ENCODE measurements at places on chromosomes 11 and 22.
A peak's percentile ranks its signal among the peaks of the same experiment; 100 is the strongest.

DNA sequence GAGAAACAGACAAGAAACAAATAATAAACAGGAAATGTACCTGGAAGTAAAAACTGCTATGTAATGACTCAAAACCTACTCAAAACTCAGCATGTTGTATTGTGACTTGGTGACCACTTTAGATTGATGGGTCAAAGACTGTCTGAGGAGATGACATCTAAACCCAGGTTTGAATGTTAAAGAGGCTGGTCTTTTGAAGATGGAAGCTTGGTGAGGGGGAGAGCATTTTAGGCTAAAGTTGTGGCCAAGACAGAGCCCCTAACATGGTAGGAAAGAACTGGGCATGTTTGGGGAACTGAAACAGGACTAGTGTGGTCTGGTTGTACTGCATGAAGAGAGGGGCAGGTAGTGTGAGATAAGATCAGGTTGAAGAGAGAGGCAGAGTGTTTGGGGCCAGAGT is 85.3 kb upstream of the MYO18B start:
- DNase-seq, result no peak

- DNase-seq, result no peak
These were observed 12.1 kb downstream of the YPEL4 start for GRCh38 chr11:57637626-57638004.

DNA sequence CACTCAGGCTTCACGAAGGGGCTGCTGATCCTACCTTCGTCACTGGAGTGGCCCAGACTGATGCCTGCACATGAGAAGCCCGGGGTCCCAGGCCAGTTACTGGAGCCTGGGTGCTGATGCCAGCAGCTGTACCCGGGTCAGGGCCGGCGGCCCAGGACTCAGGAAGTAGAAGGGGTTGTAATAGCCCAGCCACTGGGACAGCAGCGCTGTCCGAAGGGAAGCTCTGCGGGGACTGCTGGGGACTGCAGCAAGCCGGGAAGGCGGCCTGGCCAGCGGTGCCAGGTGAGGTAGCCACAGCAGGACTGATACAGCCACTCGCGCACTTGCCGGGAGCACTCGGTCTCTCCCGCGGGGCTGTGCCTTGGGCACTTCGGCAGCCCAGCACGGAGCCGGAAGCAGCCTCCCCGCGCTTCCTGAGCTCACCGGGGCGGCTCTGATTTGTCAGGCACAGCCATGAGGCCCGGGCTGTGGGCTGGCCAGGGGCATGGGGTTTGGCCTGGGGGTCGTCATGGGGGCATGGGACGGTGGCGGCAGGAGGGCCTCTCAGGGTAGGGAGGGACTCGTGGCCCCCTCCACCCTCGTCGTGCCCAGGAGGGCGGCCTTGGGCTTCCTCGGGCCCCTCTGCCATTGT is 13.9 kb upstream of the OR8K1 start:
- no peak for DNase-seq

GRCh38 chr22:50722048-50722701 is 15.8 kb upstream of the ACR start:
- DNase-seq, result no peak

- DNase-seq, result no peak
These were observed 100.3 kb downstream of the TSPAN18 start for GRCh38 chr11:44826922-44827643.

DNA sequence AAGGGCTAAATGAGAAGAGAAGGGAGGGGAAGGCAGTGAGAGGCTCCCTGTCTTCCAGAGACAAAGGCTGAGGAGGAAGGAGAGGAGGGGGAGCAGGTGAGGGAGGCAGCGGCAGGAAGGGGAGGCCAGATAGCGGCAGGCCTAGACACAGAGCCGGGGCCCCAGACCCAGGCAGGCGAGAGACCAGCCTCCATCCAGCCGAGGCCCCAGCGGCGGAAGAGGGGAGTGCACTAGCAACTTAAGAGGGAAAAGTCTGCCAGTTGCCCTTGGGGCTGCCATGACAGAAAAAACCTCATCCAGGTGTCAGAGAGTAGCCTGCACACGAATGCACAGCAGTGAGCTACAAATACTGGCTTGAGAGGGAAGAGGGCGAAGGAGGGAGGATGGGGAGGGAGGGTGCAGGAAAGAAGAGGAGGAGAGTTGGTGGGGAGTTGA is 46.7 kb downstream of the IGLL1 start:
- DNase-seq, result peak; percentile 65

DNA sequence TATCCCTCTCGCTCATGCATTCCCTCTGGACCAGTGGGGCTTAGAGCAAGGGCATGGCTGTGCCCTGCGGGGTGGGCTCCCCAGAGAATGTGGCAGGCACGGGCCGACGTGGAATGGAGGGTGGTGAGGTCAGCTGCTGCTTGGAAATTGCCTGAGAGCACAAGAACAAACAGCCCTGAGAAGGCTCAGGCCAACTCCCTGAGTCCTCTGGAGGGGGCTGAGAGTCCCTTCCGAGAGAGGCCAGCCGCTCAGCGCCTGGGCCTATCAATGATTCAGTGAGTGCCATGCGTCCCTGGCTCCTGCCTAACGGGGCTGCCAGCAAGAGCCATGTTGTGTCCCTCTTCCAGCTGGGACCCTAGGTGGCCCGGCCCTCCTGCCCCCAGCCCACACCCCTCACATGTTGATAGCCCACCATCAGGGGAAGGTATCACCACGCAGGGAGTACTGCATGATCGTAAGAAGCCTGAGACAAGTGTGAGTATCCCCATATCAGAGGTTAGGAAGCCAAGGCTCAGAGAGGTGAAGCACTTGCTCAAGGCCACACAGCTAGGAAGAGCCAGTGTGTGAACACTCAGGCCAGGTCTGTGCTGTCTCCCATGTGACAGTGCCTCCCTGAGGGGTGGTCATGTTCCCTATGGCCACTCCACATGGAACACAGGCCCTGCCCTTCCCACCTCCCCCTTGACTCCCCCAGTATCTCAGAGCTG is 55.8 kb downstream of the NECTIN1 start:
- no peak for DNase-seq

GRCh38 chr11:133082453-133082781 is 449.9 kb downstream of the OPCML start:
- DNase-seq, result no peak

DNA sequence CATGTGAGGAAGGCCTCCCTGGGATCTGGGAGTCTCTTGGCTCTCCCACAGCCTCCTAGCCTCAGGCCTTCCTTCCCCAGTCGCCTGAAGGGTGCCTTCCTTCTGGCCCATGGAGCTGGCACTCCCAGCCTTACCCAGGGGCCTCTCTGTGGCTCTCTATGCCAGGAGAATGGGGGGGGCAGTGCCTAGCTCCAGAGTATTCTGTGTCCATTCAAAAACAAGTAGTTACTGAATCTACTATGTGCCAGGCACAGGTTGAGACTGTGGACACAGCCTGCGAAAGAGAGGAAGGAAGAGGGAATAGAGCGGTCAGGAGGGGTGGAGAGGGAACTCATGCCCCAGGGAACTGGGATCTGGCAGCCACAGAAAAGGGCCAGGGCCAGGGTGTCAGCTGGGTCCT is 2.7 kb upstream of the PLA2G3 start:
- DNase-seq, result no peak

GRCh38 chr11:59802639-59803176 is 7.9 kb downstream of the MRPL16 start:
- DNase-seq, result no peak

GRCh38 chr22:27975381-27976013 is 56.4 kb upstream of the PITPNB start:
- no peak for DNase-seq

GRCh38 chr11:34242037-34242625 is 115.7 kb downstream of the ABTB2 start:
- no peak for DNase-seq

GRCh38 chr11:75867778-75868374 is 52.9 kb downstream of the UVRAG start:
- DNase-seq, result no peak

- no peak for DNase-seq
These were observed 75.0 kb upstream of the OR4B1 start for GRCh38 chr11:48141475-48142122.

DNA sequence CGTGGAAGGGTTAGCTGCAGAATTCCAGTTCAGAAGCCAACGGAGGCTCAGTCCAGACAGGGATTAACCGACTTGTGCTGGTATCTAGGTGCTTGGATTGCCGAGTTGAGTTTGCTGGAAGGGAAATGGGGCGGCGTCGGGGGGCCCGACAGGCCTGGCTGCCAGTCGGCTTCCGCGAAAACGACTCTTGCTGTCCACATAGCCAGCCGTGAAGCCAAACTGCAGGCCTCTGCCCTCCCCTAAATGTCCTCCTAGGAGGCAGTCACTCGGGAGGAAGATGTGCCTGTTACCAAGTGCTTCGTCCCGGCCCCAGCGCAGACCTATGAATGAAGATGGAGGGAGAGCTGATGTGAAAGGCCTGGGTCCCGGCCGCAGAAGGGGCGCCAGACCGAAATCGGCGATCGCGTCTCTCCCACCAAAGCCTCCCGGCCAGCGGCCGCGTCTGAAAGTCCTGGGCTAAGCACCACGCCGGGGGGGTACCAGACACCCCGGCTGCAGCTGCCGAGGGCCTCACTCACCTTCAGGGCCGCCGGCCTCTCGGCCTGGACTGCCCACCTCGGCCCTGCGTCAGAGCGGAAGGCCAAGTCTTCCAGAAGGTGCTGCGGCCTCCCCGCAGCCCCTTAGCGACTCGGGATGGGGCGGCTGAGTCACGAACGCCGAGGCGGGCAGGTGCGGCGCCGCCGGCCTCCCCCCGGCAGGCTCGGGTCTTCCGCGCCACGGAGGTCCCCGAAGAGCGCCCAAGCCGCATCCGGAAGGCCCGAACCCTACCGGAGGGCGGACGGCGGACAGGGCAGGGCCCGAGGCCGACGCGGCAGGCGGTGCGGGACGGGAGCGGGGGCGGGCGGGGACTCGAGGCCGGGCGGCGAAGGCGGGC is 7.5 kb downstream of the DPAGT1 start:
- DNase-seq, result no peak

DNA sequence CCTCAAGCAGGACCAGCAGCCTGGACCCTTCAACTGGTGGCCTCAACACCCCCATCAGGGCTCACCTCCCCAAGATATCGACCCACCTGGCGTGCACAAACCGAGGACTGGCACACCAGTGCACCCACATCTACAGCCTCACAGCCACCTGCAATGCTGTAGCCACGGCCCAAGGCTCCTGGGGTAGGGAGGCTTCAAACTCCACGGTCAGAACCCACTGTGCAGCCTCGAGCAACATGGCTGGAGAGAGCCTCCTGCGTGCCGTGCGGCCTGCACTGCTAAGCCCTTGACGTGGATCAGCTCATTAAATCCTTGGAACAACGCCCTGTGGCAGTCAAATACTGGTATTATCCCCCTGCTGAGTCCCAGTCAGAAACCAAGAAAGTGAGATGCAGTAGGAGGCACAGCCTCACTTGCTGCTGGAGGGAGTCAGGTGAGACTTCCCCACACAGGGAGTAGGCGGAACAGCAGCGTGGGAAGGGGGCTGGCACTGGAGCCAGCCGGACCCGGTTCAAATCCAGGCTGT is 4.6 kb downstream of the CARD10 start:
- DNase-seq, result no peak

GRCh38 chr11:111386611-111387150 is 7.6 kb upstream of the POU2AF1 start:
- no peak for DNase-seq

GRCh38 chr11:11461473-11461872 is 108.4 kb upstream of the CSNK2A3 start:
- no peak for DNase-seq

GRCh38 chr22:48352086-48352911 is 1475.4 kb downstream of the BRD1 start:
- DNase-seq, result no peak

DNA sequence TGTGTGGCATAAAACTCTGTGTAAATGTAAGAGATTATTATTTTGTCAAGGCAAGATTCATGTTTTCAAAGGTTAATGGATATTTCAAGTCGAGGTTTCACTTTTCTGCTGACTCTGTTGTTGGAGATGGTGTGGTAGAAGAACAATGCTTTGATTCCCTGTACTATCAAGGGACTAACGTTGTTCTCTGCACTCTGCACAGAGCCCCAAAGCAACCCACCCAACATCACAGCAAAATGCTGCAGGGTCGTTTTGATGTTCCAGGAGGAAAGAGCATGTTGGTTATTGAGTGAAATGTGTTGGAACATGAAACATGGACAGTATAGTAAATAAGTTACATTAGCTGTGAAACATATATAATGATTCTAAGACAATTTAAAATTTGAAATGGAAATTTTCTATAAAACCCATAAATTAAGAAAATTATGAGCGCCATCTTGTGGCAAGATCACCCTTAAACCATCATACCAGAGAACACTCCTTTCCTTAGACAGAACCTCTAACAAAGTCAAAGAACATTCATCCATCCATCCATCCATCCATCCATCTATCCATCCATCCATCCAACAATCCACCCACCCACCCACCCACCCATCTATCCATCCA is 164.4 kb upstream of the ZBED5 start:
- no peak for DNase-seq

- no peak for DNase-seq
These were observed 16.1 kb downstream of the LRP5 start for GRCh38 chr11:68328374-68329091.

- no peak for DNase-seq
These were observed 49.3 kb upstream of the CLPB start for GRCh38 chr11:72483412-72484186.

DNA sequence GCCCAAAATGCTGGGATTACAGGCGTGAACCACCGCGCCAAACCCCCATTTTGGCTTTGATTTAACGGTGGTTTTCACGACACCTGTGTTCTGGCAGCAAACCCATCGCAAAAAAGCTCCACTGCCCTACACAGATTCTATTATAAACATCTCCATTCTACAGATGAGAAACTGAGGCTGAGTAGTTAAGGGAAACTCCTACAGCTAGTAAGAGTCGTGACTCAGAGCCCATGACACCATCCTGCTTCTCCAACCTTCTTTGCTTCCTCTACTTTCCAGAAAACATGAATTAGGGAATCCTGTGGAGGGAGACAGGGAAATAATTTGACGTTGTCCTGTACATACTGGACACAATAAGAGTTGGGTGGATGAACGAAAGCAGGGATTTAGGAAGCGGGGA is 429 bp upstream of the SNX15 start:
- DNase-seq, result no peak

- DNase-seq, result no peak
These were observed 19.7 kb upstream of the EFCAB6 start for GRCh38 chr22:43831561-43832392.

DNA sequence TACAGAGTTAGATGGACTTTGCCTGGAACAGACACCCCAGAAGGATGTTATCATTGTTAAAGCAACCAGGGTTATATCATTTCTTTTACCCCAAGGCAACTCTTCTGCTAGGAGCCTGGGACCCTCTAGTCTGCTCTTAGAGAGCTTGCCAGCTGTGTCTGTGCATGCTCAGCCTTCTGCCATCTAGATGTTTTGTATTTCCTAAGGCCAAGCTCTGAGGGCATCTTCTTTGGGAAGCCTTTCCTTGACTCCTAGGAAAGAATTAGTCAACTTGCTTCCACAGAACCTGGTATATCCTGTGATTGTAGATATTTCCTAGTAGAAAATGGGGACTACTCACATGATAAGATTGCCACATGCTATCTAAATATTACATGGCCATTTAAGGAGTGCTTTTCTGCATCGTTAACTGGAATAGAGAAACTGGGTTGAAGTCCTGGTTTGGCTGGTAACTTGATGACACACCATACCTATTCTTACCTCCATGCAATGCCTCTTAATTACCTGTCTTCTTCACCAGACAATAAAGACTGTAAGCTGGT is 87.6 kb downstream of the STIM1 start:
- no peak for DNase-seq

Measured in NCI-H187 (cell line).